ENCODE measurements at places on chromosomes 6 and 20. TPM values are rescaled to one million over a fixed set of nuclear protein-coding genes. Genes with fewer than 3 reads are reported as not detected.

GRCh38 chr6:3522561-3523260, 65.9 kb upstream of the SLC22A23 start:
- no peak for DNase-seq
- H3K4me3 ChIP-seq, result no peak overlapping the region
- no peak overlapping the region for H3K27ac ChIP-seq

GRCh38 chr20:38601216-38602184, at the start of gene ARHGAP40:
TSS of gene ARHGAP40 (plus strand) at chr20:38601809.
- no peak within 1 kb of the TSS for H3K27ac ChIP-seq
- peaks cover 3% of the 10 kb centered on the region for H3K4me1 ChIP-seq
- peaks cover 32% of the 10 kb centered on the region for H3K27me3 ChIP-seq
- no peak for DNase-seq
- no peaks in the 10 kb centered on the region for H3K36me3 ChIP-seq

- H3K27ac ChIP-seq, result no peak overlapping the region
- no peaks in the 10 kb centered on the region for H3K27me3 ChIP-seq
- H3K4me3 ChIP-seq, result no peak overlapping the region
- no peaks in the 10 kb centered on the region for H3K36me3 ChIP-seq
These were observed 86.8 kb downstream of the KCNB1 start for GRCh38 chr20:49395659-49396058.

RSPO3 gene
- 3.4 TPM for polyA plus RNA-seq

DNA sequence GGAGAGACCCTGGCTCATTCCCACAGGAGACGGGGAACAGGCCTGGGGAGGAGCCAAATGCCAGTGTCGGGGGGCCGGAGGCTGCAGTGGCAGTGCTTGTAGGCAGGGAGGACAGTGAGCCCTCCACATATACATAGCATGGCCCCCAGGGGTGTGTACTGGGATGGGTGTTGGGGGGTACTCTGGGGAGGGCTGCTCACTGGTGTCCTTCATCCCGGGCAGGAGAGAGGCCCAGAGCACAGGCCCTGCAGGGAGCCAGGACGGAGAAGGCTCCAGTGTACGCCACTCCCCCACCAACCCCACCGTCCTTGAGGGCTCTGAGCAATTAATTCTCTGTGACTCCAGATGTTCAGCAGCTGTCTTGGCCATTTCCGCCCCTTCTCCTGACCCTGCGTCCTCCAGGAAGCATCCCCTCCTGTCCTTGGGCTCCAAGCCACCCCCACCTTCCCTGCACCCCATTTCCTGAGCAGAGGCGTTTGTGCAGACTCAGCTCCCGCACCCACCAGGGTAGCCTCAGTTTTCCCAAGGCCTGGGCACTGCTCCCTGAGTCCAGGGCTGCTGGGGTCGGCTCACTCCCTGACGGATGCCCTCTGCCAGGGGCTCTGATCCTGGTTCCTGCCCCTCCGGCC, 3.4 kb upstream of the ABHD16B start:
- H3K27me3 ChIP-seq, result peaks cover 35% of the 10 kb centered on the region
- peaks cover 61% of the 10 kb centered on the region for H3K4me1 ChIP-seq
- peak overlapping the region; percentile 75 for H3K27ac ChIP-seq

CAP2 gene
- 27.0 TPM for polyA plus RNA-seq

DEFB127 gene
- not detected for polyA plus RNA-seq

GRCh38 chr6:170102038-170102437, 188.8 kb downstream of the DLL1 start:
- H3K27ac ChIP-seq, result no peak overlapping the region
- DNase-seq, result no peak
- H3K4me3 ChIP-seq, result no peak overlapping the region
- no peaks in the 10 kb centered on the region for H3K36me3 ChIP-seq
- no peaks in the 10 kb centered on the region for H3K27me3 ChIP-seq

DNA sequence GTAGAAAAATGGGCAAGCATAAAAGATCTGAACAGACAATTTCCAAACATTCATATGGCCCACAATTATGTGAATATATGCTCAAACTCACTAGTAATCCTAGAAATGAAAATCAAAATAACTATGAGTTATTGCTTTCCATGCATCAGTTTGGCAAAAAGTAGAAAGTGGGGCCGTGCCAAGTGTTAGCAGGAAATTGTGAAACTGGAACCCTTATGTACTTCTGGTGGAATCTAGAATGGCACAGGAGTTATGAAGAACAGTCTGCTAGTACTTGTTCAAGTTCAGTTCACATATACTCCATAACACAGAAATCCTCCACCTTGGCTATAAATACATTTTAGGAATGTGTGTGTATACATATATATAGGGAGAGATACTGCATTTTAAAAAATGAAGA, 89.8 kb downstream of the EYA2 start:
- DNase-seq, result no peak
- H3K4me3 ChIP-seq, result no peak overlapping the region
- no peak overlapping the region for H3K27ac ChIP-seq
- H3K36me3 ChIP-seq, result no peaks in the 10 kb centered on the region
- H3K27me3 ChIP-seq, result no peaks in the 10 kb centered on the region

GRCh38 chr6:15426901-15427300, 181.0 kb downstream of the JARID2 start:
- no peaks in the 10 kb centered on the region for H3K36me3 ChIP-seq
- peaks cover 10% of the 10 kb centered on the region for H3K4me1 ChIP-seq
- no peak overlapping the region for H3K4me3 ChIP-seq
- DNase-seq, result no peak
- H3K27ac ChIP-seq, result no peak overlapping the region
- H3K27me3 ChIP-seq, result no peaks in the 10 kb centered on the region

DNA sequence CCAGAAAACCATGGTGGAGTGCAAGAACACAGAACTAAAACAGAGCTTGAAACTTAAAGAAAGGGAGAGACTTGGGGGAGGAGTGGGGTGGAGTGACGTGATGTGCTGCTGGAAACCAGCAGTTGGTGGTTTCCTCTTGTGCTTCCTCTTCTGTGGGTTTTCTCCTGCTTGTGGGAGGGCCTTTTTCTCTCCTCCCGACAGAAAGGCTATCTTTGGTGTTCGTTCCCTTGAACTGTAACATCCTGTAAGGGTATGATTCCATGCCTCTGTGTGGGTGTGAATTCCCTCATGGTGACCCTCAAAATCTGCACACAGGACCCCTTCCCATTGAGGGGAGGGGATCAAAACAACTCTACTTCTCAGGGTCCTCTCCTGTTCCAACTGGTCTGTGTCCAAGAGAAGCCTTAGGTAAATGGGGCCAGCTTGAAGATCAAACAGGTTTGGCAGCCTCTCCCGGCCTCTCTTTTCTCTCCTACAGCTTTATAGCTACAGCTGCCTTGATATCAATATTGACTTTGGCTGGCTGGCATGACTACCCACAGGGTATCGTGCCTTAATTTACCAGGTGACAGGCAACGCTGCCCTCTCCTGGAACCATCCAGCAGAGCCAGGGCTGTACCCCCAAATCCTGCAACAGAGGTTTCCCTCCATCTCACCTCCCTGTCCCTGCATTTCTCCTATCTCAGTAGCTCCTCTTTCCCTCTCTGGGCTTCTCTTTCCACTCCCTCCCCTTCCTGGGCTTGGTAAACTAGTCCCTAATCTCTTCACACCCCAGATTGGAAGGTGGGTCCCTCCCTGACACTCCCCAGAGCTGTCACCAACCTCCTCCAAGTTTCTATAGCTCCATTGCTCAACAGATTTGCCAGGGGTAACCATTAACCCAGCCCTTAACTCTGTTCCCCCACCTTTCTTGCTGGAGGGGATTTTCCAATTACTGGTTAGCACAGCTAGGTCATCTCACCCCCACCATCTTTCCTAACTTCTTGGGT, 1.5 kb upstream of the MSH5 start:
- H3K27ac ChIP-seq, result peak overlapping the region; percentile 84
- peaks cover 2% of the 10 kb centered on the region for H3K27me3 ChIP-seq
- H3K4me3 ChIP-seq, result no peak overlapping the region
- DNase-seq, result no peak

All from spinal cord (tissue), 10 donors.